CD8-positive, alpha-beta memory T cell (primary cell): ENCODE measurements at places on chromosomes 2 and 18. TPM values are rescaled to one million over a fixed set of nuclear protein-coding genes. Genes with fewer than 3 reads are reported as not detected.

DNA sequence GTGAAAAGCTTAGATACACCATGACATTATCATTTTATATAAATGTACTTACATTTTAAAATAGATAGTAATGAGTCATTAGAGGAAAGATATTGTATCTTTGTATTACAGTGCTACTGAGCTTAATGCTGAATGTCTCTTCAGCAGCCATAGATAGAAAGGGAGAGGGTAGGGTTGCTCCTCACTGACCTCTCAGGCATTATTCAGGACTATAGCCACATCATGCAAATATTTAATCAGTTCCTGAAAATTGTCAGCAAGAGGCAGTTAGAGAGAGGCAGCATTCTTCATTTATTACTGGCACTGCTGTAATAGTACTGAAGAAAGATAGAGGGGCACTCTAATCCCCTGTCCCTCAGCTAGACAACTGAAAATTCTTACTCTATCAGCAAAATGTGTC, 242.0 kb upstream of the TANK start:
- no peak for DNase-seq
- H3K4me3 ChIP-seq, result no peak overlapping the region
- H3K4me1 ChIP-seq, result no peaks in the 10 kb centered on the region
- no peaks in the 10 kb centered on the region for H3K36me3 ChIP-seq

DNA sequence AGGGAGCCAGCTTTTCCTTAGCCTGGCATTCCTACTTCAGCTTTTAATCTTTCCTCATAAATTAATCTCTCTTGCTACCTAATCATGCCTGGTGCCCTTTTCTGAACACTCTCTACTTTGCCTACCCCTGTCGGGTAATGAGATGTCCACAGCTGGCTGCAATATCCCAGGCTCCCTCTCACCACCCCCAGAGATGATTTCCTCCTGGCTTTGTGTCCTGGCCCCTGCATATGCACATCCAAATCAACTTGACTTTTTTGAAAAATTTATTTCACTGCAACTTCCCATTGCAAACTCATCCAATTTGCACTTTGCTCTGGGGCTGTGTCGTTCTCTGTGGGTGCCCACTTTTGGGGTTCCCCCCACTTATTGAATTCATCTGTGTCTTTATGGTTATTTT, 218.1 kb upstream of the SKOR2 start:
- no peak overlapping the region for H3K27ac ChIP-seq
- no peak overlapping the region for H3K4me3 ChIP-seq
- H3K36me3 ChIP-seq, result no peaks in the 10 kb centered on the region

GRCh38 chr2:217372794-217373193, 512.9 kb upstream of the TNP1 start:
- H3K36me3 ChIP-seq, result no peaks in the 10 kb centered on the region
- H3K27ac ChIP-seq, result no peak overlapping the region
- DNase-seq, result no peak
- H3K4me3 ChIP-seq, result no peak overlapping the region
- no peaks in the 10 kb centered on the region for H3K4me1 ChIP-seq

DNA sequence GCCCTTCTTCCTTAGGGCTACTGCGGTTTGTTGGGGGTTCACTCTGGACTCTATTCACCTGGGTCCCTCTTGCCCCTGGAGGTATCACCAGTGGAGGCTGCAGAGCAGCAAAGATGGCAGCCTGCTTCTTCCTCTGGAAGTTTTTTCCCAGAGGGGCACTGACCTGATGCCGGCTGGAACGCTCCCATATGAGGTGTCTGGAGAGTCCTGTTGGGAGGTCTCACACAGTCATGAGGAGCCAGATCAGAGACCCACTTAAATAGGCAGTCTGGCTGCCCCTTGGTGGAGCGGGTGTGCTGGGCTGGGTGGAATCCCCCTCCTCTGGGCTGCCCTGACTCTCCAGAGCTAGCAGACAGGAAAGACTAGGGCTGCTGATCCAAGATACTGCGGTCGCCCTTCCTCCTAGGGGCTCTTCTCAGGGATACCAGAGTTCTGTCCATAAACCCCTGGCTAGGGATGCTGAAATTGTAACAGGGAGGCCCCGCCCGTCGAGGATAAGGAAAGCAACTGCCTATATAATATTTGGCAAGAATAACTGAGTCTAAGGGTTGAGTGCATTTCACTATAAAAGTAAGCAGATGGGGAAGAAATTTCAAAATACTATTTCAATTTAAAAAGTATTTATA, 140.7 kb downstream of the NOL4 start:
- no peak overlapping the region for H3K4me3 ChIP-seq
- DNase-seq, result no peak
- H3K27me3 ChIP-seq, result no peaks in the 10 kb centered on the region
- H3K27ac ChIP-seq, result no peak overlapping the region
- no peaks in the 10 kb centered on the region for H3K4me1 ChIP-seq

The TCF23 gene
- total RNA-seq, result not detected

- no peak overlapping the region for H3K27ac ChIP-seq
- no peak overlapping the region for H3K4me3 ChIP-seq
- H3K27me3 ChIP-seq, result no peaks in the 10 kb centered on the region
Observed at GRCh38 chr2:170386554-170386953, 208.6 kb downstream of the MYO3B start.

The IL36RN gene
- total RNA-seq, result not detected

DNA sequence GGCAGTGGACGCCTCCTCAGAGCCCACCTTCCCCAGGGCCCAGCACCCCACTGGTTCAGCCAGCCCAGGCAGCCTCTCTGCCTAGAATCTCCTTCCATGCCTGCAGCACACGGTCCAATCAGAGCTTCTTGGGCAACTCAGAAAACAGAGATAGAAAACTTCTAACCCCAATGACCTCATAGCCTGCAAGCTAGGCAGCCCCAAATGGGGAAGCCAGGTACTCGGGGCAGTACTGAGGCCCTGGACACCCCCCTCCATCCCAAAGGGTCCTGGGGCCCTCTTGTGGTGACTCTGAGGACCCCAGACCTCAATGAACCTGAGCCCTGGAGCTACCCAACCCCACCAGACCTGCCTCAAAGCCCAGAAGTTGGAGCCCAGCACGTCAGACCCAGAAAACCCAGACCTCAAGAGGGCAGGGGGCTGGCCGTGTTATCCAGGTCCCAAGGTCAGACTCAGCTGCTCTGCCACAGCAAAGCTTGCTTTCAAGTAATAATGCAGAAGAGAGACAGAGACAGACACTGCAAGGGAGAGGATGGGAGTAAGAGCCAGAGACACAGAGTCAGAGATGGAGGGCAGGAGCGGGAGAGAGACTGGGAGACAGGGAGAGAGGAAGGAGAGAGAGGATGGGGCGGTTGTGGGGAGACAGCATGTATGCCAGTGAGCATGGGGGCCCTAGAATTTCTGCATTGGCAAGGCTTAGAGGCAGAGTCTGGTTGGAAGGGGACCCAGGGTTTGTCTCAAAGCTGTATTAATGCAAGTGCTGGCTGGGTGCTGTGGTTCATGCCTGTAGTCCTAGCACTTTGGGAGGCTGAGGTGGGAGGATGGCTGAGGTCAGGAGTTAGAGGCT, 28.2 kb downstream of the SERTAD2 start:
- no peak overlapping the region for H3K4me3 ChIP-seq
- no peak overlapping the region for H3K27ac ChIP-seq
- no peaks in the 10 kb centered on the region for H3K27me3 ChIP-seq
- no peaks in the 10 kb centered on the region for H3K36me3 ChIP-seq

- no peak for DNase-seq
- no peaks in the 10 kb centered on the region for H3K27me3 ChIP-seq
- no peak overlapping the region for H3K4me3 ChIP-seq
- H3K36me3 ChIP-seq, result no peaks in the 10 kb centered on the region
- H3K27ac ChIP-seq, result no peak overlapping the region
- no peaks in the 10 kb centered on the region for H3K4me1 ChIP-seq
Observed at GRCh38 chr18:75489493-75490190, 62.1 kb upstream of the SMIM21 start.

The CDH19 gene
- not detected for total RNA-seq

DNA sequence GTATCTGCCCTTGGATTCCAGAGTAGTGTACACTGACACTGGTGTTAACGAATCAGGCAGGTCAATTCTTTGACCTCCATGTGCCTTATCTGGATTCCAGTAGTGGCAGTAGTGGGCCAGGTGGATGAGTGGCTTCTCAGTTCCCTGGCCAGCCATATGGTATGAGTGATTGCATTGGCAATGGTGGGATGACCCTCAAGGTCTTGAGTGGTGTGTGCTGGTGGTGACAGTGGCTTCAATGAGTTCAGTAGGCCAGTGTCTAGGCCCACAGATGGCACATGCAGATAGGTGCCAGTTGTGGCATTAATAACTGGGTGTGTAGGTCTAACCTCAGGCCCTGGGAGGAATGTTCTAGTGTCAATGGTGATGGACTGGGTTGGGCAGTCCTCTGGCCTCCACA, 674.1 kb upstream of the NXPH2 start:
- H3K27ac ChIP-seq, result no peak overlapping the region
- H3K27me3 ChIP-seq, result no peaks in the 10 kb centered on the region
- H3K36me3 ChIP-seq, result no peaks in the 10 kb centered on the region
- DNase-seq, result no peak
- H3K4me3 ChIP-seq, result no peak overlapping the region
- H3K4me1 ChIP-seq, result no peaks in the 10 kb centered on the region

DNA sequence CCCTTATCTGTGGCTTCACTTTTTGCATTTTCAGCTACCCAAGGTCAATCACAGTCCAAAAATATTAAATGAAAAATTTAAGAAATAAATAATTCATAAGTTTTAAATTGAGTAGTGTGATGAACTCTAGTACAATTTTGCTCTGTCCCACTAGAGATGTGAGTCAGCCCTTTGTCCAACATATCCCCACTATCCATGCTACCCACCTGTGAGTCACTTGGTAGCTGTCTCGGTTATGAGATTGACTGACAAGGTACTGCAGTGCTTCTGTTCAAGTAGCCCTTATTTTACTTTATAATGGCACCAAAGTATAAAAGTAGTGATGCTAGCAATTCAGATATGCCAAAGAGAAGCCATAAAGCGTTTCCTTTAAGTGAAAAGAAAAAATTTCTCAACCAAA, 28.8 kb downstream of the ADCY3 start:
- H3K4me3 ChIP-seq, result no peak overlapping the region
- no peaks in the 10 kb centered on the region for H3K36me3 ChIP-seq
- H3K4me1 ChIP-seq, result no peaks in the 10 kb centered on the region
- no peak for DNase-seq
- no peaks in the 10 kb centered on the region for H3K27me3 ChIP-seq
- no peak overlapping the region for H3K27ac ChIP-seq

GRCh38 chr2:206423147-206423546, 20.2 kb upstream of the ADAM23 start:
- H3K36me3 ChIP-seq, result no peaks in the 10 kb centered on the region
- H3K27ac ChIP-seq, result no peak overlapping the region
- DNase-seq, result no peak

DNA sequence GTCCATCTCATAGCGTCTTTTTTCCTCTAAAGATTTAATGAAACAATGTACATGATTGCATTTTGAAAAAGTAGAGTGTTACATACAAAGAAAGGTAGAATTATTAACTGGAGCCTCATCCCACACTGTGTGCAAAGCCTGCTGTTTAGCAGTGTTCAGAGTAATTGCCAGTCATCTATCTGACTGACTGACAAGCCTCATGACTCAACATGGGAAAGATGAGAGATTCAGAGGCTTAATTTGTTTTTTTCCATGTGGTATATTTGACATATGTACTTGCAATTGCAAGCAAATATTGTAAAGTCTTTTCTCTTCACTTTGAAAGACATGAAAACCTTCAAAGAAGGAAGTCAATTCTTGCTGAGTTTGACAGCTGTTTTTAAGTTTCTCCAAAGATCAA, 14.7 kb downstream of the PCARE start:
- no peak overlapping the region for H3K4me3 ChIP-seq
- DNase-seq, result no peak
- H3K36me3 ChIP-seq, result no peaks in the 10 kb centered on the region
- H3K27ac ChIP-seq, result no peak overlapping the region

- no peak overlapping the region for H3K27ac ChIP-seq
- no peaks in the 10 kb centered on the region for H3K4me1 ChIP-seq
- no peak for DNase-seq
- no peak overlapping the region for H3K4me3 ChIP-seq
- H3K36me3 ChIP-seq, result no peaks in the 10 kb centered on the region
- H3K27me3 ChIP-seq, result peaks cover 45% of the 10 kb centered on the region
Observed at GRCh38 chr18:57428221-57429150, 6.7 kb upstream of the ONECUT2 start.

- H3K27me3 ChIP-seq, result no peaks in the 10 kb centered on the region
- no peaks in the 10 kb centered on the region for H3K36me3 ChIP-seq
- no peak overlapping the region for H3K4me3 ChIP-seq
- no peak overlapping the region for H3K27ac ChIP-seq
Observed at GRCh38 chr18:80112624-80113248, 3.7 kb downstream of the ADNP2 start.

- no peak overlapping the region for H3K27ac ChIP-seq
- H3K4me3 ChIP-seq, result no peak overlapping the region
- no peaks in the 10 kb centered on the region for H3K36me3 ChIP-seq
- no peak for DNase-seq
- no peaks in the 10 kb centered on the region for H3K27me3 ChIP-seq
Observed at GRCh38 chr2:47205576-47206141, 50.6 kb upstream of the STPG4 start.

DNA sequence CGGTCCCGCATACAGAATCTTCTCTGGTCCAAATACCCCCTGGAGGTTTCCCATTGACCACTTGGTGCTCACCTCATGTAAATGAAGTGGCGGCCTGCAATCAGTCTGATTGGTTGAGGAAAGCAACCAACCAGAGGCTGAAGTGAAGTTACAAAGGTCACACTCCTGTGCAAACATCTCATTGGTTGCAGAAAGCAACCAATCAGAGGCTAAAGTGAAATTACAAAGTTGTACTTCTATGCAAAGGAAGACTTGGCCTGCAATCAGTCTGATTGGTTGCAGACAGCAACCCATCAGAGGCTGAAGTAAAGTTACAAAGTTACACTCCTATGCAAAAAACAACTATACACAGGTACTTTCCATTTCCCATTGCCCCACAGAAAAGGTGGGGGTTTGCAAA, 2.5 kb upstream of the SP100 start:
- no peak for DNase-seq
- peaks cover 43% of the 10 kb centered on the region for H3K4me1 ChIP-seq
- H3K27me3 ChIP-seq, result no peaks in the 10 kb centered on the region

The ANTXR1 gene
- 0.27 TPM for total RNA-seq

DNA sequence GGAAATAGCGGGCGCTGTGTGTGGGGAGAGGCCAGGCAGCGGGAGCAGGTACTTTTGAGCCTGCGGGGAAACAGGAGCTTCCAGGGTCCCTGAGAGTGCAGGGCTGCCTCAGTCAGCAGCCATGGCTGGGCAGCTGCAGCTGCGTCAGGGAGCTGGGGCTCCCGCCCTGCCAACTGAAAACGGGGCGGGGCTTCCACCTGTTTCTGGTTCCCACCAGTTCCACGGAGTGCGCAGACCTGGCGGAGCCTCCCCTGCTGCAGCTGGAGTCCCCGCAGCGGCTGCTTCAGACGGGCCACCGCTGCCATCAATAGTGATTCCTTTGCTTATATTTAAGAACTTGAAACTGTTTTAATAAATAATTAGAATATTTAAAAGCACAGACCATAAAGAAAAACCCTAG, 30.6 kb upstream of the RPRM start:
- no peak overlapping the region for H3K27ac ChIP-seq
- no peak for DNase-seq
- no peak overlapping the region for H3K4me3 ChIP-seq
